NCI-H2171 treated with DMSO at 0.1 percent for 48 hours (cell line): ENCODE measurements at places on chromosomes 2 and 18.

DNA sequence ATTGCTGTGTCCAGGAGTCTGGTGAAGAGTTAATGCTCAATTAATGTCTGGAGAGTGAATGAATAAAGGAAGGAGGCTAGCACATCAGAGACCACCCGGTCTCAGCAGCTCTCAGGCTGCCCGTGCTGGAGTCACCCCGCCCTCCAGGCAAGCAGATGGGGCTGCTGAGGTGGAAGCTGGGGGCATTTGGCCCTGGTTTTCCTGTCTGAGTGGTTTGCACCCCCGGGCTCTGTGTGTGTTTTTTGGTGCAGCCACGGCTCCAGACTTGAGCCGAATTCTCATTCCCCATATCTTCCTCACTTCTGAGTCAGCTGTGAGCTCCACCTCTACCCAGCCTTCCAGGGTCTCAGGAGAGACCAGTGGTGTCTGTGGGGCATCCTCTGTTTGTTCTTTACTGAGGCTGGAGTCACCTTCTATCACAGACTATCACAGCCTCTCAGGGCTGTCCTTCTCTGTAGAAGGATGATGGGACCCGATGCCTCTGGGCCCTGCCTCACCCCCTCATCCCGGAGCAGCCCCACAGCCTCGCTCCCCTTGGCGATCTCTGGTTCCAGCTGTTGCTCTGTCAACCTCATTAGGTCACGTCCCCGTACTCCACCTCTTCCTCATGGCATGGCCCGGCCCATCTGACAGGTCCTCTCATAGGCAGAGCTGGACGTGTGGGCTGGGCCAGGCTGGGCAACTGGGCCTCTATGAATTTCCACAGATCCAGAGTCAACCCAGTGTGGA is 60.8 kb downstream of the HS1BP3 start:
- no peak for DNase-seq

GRCh38 chr18:12254136-12254819 is at the start of gene CIDEA:
CIDEA (plus strand) TSS chr18:12254361; CDS start chr18:12254384, 23 bp downstream.
- peak; percentile 29 for DNase-seq

DNA sequence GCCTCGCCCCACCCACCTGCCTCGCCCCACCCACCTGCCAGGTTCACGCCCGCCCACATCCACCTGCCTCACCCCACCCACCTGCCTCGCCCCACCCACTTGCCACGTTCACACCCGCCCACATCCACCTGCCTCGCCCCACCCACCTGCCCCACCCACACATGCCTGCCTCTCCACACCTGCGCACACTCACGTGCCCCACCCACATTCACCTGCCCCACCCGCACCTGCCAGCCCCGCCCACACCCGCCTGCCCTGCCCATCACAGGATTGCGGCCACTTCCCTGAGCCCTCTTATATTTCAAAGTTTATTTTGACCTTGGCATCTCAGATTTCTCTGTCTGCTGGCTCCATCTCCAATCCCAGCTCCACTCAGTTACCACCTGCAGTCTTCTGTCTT is 217.5 kb upstream of the SOX11 start:
- peak; percentile 49 for DNase-seq

- no peak for DNase-seq
These were observed 5.0 kb upstream of the CIDEA start for GRCh38 chr18:12248926-12249720.

GRCh38 chr2:206802654-206803514 is 37.5 kb downstream of the FASTKD2 start:
- no peak for DNase-seq

DNA sequence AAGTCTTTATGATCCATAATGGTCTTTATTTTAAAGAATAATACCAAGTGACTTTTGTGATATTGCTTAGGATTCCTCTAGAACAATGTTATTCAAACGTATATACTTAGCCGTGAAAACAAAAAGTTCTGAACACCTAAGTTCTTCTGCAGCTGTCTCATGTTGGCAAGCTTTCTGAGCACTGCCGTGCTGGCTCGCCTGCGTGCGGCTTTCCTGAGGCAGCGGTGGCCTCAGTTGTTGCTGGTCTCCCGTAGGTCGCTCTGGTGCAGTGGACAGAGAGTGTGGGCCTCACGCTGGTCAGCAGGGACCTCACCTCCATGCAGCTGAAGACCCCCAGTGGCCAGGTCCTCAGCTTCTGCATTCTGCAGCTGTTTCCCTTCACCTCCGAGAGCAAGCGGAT is 66.8 kb upstream of the NFATC1 start:
- no peak for DNase-seq

DNA sequence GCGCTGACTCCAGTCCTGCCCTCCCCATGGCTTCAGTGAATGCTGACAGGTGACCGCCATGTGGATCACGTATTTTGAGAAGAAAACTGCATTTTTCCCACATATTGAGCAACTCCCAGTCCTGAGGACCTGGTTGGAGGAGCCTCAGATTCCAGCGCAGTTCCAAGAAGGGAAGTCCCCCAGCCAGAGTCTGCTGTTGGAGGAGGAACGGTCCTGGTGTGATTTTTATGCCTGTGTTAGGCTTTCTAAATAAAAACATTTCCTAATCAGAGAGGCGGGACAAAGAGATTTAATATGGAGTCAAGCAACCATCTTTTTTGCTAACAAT is 32.3 kb upstream of the COL6A3 start:
- no peak for DNase-seq

DNA sequence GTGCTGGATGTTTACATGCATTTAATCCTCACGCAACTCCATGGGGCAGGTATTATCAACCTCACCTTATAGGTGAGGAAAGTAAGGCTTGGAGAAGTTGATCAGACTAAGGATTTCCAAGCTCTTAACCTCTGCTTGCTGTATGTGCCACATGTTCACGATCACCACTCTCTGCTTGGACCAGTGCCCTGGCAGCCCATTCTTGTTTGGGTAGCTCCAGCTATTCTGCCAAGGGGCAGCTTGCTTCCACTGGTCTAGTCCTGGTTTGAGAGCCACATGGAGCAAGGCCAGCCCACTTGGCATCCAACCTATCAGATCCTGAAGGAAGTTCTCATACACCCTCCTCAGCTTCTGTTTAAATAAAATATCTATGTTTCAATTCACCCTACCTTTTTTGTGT is 14.3 kb downstream of the PLB1 start:
- no peak for DNase-seq

DNA sequence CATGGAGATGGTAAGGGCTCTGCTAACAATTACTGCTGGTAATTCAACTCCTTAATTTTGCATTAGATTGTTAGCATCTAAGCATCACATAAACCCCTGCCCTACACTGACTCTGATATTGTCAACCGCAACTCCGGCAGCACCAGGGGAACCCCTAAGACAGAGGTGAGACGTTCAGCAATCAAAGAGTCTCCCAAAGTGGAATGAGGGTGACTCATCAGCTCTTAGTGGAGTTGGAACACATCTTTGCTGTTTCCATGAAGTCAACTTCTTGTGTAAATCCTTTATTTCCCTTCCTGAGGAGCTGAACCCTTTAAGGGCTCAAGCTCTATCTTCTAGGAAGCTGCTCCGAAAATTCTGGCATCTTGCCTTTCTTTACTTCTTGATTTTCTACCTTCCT is 52.1 kb downstream of the ABCG8 start:
- no peak for DNase-seq

DNA sequence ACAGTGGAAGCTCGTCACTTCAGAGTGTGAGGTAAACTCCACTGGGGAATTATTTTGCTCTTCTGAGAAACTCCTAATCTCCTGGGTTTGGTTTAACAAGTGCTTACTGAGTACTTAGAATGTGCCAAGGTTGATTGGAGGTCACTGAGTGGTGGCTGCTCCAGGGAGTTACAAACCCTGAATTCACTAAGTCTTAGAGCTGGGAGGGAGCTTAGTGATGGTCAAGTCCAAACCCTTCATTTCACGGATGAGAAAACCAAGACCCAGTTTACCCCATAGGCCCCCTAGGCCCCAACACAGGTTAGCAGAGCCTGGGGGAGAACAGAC is 52.0 kb downstream of the SLC4A5 start:
- no peak for DNase-seq

GRCh38 chr2:170375192-170375591 is 197.2 kb downstream of the MYO3B start:
- peak; percentile 75 for DNase-seq
